ENCODE measurements at places on chromosomes 7 and 10.

DNA sequence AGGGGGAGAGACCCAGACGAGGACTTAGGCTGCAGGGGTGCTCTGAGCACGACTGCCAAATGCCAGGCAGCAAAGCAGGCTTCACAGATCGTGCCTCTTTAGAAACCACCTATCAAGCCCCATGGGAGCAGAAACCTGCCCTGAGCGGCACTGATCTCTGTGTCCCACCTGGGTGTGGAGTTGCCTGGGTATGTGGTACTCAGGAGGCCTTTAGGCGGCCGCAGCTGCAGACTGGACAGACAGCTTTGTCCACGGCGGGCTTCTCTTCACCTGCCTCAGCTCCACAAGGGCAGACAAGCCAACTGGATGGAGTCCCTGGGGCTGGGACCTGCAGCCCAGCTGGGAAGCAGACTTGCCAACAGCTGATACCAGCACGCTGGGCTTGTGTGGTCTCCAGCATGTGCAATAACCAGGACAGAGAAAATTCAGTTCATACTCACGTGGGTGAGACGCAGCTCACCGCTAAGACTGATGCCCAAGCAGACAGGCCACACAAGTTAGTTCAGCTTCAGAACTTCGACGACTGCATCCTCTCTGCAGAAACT is 163.2 kb downstream of the EBF3 start:
- no peak for DNase-seq

DNA sequence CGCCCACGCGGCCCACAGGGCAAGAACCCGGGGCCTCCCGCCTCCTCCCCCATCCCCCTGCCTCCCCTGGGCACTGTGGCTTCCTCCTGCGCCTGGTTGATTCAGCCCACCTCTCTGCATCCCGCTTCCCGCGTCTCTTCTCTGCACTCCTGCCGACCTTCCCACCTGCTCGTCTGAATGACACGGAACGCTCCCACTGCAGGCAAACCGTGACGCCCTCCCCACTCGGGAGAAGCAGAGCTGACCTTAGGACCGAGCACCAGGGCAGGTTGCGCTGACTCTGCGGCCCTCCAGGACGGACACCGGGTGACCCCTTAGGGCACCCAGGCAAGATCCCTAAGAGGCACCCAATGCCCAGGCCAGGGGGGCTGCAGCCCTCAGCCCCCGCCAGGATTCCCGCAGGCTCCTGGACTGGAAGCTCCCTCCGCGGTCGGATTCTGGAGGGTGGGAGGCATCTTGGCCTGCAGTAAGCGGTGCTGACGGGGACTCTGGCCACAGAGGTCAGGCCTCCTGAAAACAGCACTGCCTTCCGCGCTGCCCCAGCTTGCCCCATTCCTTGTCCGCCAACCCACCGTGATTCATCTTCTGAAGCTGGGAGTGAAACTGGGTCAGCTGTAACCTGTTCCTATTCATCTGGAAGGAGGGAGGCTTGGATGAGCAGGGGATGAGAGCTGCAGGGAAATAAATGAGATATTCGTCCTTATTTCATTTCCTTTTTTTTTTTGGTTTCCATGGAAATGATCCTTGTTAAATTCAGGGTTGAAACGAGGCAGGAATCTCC is 990 bp downstream of the CALML3 start:
- DNase-seq, result no peak

DNA sequence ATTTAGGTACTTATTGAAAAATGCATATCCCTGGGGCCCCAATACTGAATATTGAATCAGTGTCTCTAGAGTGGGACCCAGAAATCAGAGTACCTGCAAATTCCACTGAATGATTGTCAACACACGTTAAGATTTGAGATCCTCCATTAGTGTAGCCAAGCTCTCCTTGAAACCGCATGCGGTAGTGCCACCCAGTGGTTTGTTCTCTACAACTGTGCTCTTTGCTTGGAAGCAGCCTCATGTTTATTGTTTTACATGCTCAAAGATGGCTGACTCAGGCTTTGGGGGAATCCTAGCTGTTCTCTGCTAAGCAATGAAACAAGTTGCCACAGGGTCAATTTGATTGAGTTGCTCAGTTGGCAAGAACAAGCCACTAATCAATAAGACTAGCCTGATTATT is 340.2 kb upstream of the CELF2 start:
- peak; percentile 40 for DNase-seq

GRCh38 chr7:131122394-131122793 is 205.3 kb upstream of the MKLN1 start:
- no peak for DNase-seq

DNA sequence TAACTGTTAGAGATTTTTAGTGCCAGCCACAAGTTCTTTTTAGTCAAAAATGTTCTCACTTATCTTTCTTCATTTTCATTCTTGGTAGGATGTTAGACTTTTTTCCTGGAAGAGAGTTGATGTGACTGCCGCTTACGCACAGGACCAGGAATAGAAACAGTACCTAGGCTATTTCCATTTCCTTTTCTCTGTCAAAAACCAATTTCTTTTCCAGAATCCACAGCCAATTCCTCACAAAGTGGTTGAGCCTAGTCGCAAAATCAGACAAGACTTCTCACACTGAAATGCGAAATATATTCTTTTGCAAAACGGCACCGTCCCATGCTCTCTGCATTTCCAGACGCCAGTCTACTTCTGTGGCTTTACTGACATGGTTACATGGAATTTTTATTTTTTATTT is 394.2 kb downstream of the GALNT17 start:
- DNase-seq, result no peak

- no peak for DNase-seq
These were observed 80.9 kb downstream of the LRRC4 start for GRCh38 chr7:127950233-127950935.

DNA sequence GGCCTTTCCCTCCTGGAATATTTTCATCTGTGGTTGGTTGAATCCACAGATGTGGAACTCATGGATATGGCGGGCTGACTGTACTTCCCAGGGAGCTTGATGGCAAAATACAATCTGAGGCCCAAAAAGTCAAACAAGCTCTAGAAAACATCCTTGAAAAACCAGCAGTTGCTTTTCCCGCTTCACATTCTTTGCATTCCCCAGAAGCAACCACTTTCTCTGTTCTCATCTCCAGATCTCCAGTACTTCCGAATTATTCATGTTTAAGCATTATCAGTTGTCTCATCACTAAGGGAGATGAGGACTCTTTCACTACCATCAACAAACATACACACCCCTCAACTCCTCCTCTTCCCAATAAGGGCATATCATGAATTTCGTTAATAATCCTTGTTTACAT is 55.3 kb downstream of the KIF5B start:
- DNase-seq, result peak; percentile 29

GRCh38 chr7:15607529-15608210 is 45.9 kb upstream of the AGMO start:
- no peak for DNase-seq

GRCh38 chr7:265192-265997 is 24.6 kb upstream of the FOXL3 start:
- no peak for DNase-seq

DNA sequence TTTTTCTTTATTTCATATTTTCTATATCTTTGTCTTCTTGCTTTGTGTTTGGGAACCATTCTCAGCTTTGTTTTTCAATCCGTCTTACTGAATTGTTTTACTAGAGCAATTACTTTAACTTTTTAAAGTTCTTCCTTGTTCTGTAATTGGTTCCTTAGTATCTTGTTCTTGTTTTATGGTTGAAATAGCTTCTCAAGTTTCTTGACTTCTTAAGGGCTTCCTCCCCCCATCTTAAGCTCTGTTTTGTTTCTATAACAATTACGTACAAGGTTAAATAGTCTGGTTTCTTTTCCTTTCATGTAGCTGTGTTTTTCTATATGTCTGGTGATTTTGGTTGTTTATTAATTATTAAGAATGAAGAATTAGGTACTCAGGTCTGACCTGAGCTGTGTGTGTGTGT is 158.0 kb downstream of the SDHAF3 start:
- no peak for DNase-seq

- DNase-seq, result no peak
These were observed 52.2 kb downstream of the CPEB3 start for GRCh38 chr10:92238586-92239098.

- DNase-seq, result no peak
These were observed 89.3 kb downstream of the VOPP1 start for GRCh38 chr7:55483046-55483445.

DNA sequence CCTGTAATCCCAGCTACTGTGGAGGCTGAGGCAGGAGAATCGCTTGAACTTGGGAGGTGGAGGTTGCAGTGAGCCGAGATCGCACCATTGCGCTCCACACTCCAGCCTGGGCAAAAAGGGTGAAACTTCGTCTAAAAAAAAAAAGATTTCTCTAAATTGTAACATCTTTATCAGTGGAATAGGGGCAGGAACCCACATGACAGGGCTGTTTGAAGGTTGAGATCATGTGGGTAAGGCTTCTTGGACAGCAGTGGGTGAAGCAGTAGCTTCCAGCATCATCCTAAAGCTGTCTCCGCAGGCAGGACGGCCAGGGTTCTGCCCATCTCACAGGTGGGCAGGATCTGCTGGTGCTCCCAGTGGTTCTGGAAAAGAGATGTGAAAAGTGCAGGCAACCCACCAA is 37.9 kb upstream of the SEPHS1 start:
- no peak for DNase-seq

DNA sequence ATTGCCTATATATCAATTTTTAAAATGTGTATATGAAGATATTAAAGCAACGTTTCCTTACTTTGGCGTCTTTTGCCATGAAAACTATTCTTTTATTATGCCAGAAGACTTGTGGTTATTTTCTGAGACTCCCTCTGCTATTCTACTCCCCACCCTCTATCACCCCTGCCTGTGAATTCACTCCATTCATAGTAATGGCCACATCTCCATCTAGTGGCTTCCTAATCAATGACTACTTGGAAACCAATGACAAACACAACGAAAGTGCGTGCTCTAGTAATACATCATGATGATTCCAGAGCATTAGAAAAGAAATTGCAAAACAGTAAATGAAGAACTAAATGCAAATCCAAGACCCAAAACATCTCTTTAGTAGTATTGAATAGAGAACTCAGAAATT is 186.7 kb upstream of the HGF start:
- DNase-seq, result peak; percentile 24

DNA sequence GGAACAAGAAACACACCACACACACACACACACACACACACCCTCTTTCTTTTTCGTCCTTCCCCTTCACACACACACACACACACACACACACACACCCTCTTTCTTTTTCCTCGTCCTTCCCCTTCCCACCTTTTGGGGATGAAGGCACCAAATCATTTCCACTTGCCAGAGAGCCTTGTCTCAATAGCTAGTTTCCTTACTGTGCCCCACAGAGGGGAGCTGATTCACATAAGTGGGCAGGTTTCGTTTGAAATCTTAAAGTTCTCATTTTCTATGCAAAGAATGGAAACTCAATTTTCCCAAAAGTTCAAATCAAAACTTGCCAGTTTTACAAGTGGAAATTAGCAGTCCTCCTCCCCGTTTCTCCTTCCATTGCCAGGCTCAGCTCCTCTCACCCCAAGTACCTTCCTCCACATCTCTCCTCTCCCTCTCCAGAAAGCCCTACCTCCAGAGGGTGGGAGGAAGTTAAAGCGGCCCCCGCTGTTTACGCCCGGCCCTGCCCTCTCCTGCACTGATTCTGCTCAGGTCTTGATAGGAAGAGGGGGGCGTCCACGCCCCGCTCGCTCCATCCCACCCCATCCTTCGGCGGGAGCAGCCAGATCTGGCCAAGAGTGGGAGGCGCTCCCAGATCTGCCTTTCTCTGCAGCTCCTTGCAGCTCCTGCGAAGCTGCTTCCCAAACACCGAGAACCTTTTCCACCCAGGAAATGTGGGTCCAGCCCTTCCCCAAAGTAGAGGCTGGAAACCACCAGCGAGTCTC is 1.3 kb downstream of the CTTNBP2 start:
- no peak for DNase-seq

GRCh38 chr10:17735166-17735941 is 16.6 kb upstream of the TMEM236 start:
- DNase-seq, result no peak

DNA sequence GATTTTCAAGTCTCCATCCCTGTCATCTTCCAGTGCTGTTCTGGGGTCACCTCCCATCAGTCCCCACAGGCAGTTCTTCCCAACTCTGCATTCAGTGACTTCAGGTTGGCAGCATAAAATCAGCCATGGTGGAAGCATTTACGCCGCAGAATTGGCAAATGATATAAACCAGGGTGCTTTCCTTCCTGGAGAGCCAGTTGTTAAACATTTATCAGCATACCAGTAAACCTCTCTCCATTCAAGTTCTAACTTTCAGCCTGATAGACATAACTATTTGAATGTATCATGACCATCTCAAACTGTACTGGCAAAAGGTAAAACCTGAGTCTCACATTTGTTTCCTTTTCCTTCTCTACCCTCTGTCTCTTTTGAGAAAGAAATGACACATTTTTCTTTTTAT is 69.7 kb upstream of the ITPRID1 start:
- DNase-seq, result no peak

DNA sequence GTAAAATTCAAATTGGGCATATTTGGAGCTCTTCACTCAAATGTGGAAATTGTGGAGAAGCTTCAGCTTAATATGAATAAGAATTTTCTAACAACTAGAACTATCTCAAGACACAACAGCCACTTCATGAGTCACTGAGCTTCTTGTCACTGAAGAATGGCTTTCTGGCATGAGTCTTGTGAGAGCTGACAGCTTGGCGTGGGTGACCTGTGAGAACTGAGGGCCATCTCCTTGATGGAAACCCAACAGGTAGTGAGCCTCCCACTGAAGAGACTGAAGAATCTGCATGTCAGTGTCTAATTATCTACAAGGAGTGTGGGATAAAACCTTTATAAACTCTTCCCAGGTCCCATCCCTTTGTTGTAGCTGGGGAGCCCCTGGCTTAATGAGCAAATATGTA is 66.0 kb downstream of the CLEC2L start:
- no peak for DNase-seq

DNA sequence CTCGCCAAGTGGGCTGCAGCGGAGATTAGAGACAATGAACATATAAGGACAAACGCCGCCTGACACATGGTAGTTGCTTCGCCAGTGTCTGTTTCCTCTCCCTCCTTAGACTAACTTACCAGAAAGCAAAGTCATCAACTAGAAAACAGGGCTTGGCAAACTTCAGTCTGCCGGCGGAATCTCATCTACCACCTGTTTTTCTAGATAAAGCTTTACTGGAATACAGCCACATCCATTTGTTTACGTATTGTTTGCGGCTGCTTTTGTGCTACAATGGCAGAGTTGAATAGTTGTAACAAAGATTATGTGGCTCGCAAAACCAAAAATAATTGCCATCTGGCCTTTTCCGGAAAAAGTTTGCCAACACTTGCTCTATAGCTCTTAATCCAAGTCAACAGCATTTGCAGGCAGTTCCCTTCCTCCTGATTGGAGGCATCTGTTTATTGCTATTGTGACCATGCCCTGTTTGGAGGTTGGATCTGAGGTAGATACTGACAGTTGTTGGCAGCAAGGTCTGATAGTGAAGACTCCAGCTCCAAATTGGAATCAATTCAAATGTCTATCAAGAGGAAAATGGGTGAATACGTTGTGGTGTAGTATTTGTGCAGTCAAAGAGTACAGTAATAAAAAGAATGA is 260.6 kb downstream of the POU6F2 start:
- no peak for DNase-seq

GRCh38 chr10:107889105-107889504 is 724.6 kb upstream of the SORCS1 start:
- DNase-seq, result no peak

GRCh38 chr10:129530581-129530980 is 63.5 kb downstream of the MGMT start:
- no peak for DNase-seq
